ENCODE measurements at places on chromosomes 6 and 20. TPM values are rescaled to one million over a fixed set of nuclear protein-coding genes. Genes with fewer than 3 reads are reported as not detected.

Gene TREM2
- not detected for total RNA-seq

DNA sequence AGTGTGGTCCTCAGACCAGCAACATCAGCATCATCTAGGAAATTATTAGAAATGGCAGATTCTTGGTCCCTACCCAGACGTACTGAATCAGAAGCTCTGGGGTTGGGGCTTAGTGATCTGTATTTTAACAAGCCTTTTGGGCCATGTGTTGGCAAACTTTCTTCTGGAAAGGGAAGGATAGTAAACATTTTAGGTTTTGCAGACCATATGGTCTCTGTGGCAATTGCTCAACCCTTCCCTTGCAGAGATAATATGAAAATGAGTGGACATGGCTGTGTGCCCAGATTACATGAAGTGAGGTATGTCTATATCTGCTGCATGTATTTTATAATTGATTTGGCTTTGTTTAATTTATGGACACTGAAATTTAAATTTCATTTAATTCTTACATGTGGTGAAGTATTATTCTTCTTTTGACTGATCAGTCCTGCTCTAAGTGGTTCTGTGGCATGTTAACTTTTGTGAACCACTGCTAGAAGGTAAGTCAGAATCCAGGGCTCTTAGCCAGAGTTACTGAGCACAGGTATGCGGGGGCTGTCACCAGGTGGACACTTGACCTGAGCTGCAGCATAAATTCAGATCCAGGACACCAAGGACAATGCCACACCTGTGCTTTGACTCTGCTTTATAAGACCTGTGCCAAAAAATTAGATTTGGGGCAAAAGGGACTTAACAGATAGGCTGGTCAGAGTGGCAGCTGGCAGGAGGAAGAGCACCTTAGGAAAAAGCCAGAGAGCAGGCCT lies 43.2 kb downstream of the LY86 start:
- peak; percentile 14 for DNase-seq
- no peak overlapping the region for H3K4me3 ChIP-seq
- peaks cover 61% of the 10 kb centered on the region for H3K27me3 ChIP-seq
- H3K4me1 ChIP-seq, result no peaks in the 10 kb centered on the region

GRCh38 chr6:38067263-38067980 lies 247.9 kb downstream of the ZFAND3 start:
- no peak for DNase-seq
- no peak overlapping the region for H3K4me3 ChIP-seq
- H3K27ac ChIP-seq, result no peak overlapping the region

DNA sequence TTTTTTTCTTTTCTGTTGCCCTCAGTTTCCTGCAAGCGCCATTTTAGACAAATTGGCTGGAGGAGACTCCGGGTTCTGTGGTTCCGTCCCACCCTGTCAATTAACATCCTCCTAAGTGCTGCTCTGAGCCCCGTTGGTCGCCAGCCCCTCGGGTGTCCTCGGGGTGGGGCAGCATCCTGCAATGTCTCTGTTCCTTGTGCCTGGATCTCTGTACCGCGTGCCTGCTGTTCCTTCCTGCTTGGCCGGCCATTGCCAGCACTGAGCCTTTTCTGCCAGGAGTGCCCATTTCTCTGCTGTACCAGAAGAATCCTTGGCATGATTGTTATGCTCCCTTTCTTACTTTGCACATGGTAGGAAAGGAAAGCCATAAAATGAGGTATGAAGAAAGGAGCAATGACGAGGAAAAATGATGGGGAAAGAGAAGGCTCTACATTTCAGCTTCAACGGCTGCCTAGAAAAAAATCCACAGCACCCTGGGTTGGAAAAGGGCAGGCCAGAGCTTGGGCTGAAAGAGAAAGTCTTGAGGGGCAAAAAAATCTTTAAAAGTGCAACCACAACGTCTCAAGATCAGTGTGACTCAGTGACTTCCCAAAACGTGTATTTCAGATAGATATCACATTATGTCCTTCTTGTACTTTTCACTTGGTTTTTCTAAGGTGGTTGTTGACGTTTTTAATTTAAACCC lies 256.7 kb downstream of the CLIC5 start:
- no peaks in the 10 kb centered on the region for H3K36me3 ChIP-seq
- no peak overlapping the region for H3K27ac ChIP-seq
- no peak for DNase-seq
- H3K27me3 ChIP-seq, result no peaks in the 10 kb centered on the region
- H3K4me1 ChIP-seq, result no peaks in the 10 kb centered on the region
- no peak overlapping the region for H3K4me3 ChIP-seq

Gene EFCAB8
- not detected for total RNA-seq

Gene CLVS2
- total RNA-seq, result not detected

Gene PACRG
- not detected for total RNA-seq

DNA sequence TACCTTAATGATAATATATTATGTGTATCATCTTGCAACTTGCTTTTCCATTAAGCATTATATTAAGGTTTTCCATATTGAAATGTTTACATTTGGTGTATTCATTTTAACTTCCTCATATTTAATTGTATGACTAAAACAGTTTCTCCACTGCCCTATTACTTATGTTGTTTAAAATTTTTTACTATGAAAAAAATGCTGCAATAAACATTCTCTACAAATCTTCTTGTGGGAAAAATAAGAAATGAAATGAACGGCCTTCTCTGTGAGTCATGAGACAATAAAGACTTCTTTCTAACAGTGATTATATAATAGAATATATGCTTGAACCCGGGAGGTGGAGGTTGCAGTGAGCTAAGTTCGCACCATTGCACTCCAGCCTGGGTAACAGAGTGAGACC lies 25.5 kb downstream of the FASTKD5 start:
- DNase-seq, result no peak
- H3K27me3 ChIP-seq, result no peaks in the 10 kb centered on the region
- H3K4me3 ChIP-seq, result no peak overlapping the region
- no peak overlapping the region for H3K27ac ChIP-seq

Gene R3HDML
- not detected for total RNA-seq

Gene ANKRD66
- total RNA-seq, result not detected

GRCh38 chr6:66814156-66814555 lies 1107.1 kb upstream of the EYS start:
- H3K4me1 ChIP-seq, result no peaks in the 10 kb centered on the region
- no peak overlapping the region for H3K27ac ChIP-seq
- no peak overlapping the region for H3K4me3 ChIP-seq
- H3K36me3 ChIP-seq, result no peaks in the 10 kb centered on the region

GRCh38 chr6:105209950-105210706 lies 30.3 kb upstream of the POPDC3 start:
- peak overlapping the region; percentile 47 for H3K4me3 ChIP-seq
- H3K36me3 ChIP-seq, result no peaks in the 10 kb centered on the region
- DNase-seq, result peak; percentile 88
- no peaks in the 10 kb centered on the region for H3K27me3 ChIP-seq
- H3K27ac ChIP-seq, result peak overlapping the region; percentile 94
- H3K4me1 ChIP-seq, result peaks cover 54% of the 10 kb centered on the region

DNA sequence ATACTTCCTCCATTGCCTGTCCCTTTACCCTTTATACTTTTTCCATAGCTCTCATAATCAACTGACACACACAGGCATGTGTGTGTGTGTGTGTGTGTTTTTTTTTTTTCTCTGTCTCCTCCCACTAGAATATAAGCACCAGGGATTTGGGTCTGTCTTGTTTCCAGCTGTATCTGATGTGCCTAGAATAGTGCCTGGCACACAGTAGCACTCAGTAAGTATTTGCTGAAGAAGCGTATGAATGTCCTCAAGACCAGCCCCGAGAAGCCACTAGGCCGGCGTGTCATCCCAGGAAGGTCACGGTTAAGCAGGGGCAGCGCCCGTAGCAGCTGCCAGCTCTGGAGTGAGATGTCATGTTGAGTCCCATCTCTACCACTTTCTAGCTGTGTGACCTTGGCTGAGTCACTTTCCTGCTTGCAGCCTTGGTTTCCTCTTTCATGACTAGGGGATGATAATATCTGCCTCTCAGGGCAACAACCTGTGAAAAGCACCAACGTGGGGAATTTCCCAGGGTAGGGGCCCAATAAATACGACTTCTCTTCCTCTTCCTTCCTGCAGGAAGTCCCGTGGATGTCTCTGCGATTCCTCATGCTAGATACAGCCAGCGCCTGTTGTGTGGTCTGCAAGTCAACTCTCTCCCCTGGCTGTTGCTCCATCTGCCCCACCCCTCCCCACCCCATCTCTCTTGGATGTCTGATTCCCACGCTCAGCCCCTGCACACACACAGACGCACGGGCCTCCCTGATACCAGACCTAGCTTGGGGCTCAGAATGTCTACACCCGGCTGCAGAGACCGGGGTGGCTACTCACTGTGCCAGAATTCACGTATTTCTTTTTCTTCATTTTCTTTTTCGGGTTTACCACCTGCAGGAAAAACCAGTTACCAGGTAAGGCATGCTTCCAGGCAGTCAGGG lies 58.1 kb downstream of the RAB44 start:
- H3K27ac ChIP-seq, result peak overlapping the region; percentile 72
- no peaks in the 10 kb centered on the region for H3K36me3 ChIP-seq
- peak; percentile 85 for DNase-seq

Gene ECI2
- total RNA-seq, result 143 TPM

DNA sequence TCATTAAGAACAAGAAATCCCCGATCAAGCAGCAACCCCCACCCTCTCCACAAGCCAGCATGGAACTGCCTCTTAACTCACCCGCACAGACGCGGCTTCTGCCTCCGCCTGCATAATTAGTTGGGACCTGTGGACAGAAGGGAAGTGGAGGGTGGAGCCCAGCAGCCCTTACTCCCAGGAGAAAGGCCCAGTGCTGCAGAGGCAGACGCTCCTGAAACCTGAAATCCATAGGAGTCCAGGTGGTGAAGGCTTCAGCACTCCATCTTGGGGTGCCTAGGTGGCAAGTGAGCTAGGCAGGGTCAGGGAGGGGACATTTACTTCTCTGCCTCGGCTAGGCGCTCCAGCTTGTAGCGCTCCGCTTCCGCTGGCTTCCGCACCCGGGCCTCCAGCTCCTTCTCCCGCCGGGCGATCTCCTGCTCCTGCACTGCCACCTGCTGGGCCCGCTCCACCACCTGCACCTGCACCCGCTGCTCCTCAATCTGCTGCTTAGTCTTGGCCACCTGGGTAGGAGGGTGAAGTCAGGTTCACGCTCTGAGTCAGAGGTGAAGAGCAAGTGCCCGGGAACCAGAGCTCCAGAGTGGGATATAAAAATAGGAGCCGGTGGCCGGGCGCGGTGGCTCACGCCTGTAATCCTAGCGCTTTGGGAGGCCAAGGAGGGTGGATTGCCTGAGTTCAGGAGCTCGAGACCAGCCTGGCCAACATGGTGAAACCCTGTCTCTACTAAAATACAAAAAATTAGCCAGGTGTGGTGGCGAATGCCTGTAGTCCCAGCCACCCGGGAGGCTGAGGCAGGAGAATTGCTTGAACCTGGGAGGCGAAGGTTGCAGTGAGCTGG lies 10.7 kb downstream of the TUBB start:
- peaks cover 28% of the 10 kb centered on the region for H3K36me3 ChIP-seq
- DNase-seq, result peak; percentile 84
- peaks cover 10% of the 10 kb centered on the region for H3K4me1 ChIP-seq
- H3K27ac ChIP-seq, result peak overlapping the region; percentile 40
- H3K4me3 ChIP-seq, result peak overlapping the region; percentile 25

GRCh38 chr20:16432466-16433292 lies 140.6 kb downstream of the KIF16B start:
- H3K4me3 ChIP-seq, result no peak overlapping the region
- no peak overlapping the region for H3K27ac ChIP-seq
- DNase-seq, result no peak
- peaks cover 10% of the 10 kb centered on the region for H3K4me1 ChIP-seq

DNA sequence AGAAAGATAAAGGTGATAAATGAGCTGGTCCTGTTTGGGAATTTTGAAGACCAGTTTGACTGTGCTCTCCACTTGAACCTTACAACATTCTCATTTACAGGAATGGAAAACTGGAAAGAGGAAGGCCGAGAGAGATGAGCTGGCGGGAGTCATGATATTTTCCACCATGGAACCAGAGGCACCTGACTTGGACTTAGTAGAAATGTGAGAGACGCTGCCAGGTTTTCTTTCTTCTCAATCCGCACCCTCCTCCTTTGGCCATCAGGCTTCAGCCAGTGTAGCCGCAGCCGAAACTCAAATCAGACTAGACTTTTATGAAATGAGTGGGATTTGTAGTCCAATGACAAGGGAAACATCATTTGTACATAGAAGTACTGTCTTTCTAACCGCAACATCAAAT lies 54.7 kb upstream of the SYNJ2 start:
- no peak for DNase-seq
- no peak overlapping the region for H3K4me3 ChIP-seq
- H3K36me3 ChIP-seq, result peaks cover 13% of the 10 kb centered on the region
- H3K4me1 ChIP-seq, result no peaks in the 10 kb centered on the region
- H3K27me3 ChIP-seq, result no peaks in the 10 kb centered on the region

DNA sequence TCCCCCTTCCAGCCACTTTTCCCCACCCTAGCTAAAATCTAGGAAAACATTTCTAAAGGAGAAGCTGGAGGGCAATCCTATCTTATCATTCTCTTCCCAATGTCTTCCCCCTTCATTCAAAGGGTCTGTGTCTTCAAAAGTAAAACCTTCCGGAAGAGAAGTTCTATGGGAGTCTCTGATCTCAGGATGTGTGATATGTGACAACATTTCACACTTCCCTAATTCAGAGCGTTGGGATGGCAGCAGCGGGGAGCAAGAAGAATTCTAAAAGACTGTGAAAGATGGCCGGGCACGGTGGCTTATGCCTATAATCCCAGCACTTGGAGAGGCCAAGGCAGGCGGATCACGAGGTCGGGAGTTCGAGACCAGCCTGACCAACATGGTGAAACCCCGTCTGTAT lies 65.4 kb upstream of the AKIRIN2 start:
- no peak overlapping the region for H3K27ac ChIP-seq
- no peak overlapping the region for H3K4me3 ChIP-seq
- no peaks in the 10 kb centered on the region for H3K27me3 ChIP-seq
- H3K36me3 ChIP-seq, result no peaks in the 10 kb centered on the region
- no peak for DNase-seq
- no peaks in the 10 kb centered on the region for H3K4me1 ChIP-seq

Gene SENP6
- 36.3 TPM for total RNA-seq

Gene TREML1
- not detected for total RNA-seq

Gene SPDEF
- 190 TPM for total RNA-seq

DNA sequence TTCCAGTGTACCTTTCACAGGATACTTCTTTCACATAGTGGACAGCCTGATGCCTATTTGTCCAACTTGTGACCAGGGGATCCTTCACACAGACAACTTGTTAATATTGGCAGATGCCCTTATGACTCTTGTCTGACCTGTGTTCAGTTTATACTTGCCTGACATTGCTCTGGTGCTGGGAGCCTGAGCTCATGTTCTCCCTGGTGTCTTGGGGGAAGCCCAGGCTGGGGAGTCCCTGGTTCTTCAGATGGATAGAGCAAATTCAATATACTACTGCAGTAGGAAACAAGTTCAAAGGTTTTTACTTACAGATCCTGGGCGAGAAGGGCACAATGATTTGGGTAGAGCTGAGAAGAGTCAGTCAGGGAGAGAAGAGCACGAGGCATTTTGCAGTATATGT lies 76.1 kb downstream of the NKAIN2 start:
- no peaks in the 10 kb centered on the region for H3K36me3 ChIP-seq
- no peak overlapping the region for H3K27ac ChIP-seq
- no peak for DNase-seq
- H3K27me3 ChIP-seq, result no peaks in the 10 kb centered on the region

Gene SMOC2
- not detected for total RNA-seq

Gene FRK
- total RNA-seq, result 0.46 TPM

GRCh38 chr6:170282512-170283158 lies 8.2 kb downstream of the DLL1 start:
- no peak for DNase-seq
- no peaks in the 10 kb centered on the region for H3K36me3 ChIP-seq
- H3K4me1 ChIP-seq, result peaks cover 18% of the 10 kb centered on the region
- no peaks in the 10 kb centered on the region for H3K27me3 ChIP-seq

- no peaks in the 10 kb centered on the region for H3K36me3 ChIP-seq
- H3K4me3 ChIP-seq, result no peak overlapping the region
- H3K27ac ChIP-seq, result no peak overlapping the region
- 0 out of 2 replicates have a peak, but pooled peaks cover 3% of the 10 kb centered on the region for H3K27me3 ChIP-seq
- no peaks in the 10 kb centered on the region for H3K4me1 ChIP-seq
Observed at GRCh38 chr6:165967810-165968407, 199.7 kb downstream of the TBXT start.

Gene SLA2
- 0.51 TPM for total RNA-seq

All from PC-3 (cell line).